ENCODE measurements at places on chromosomes 2 and 18.

DNA sequence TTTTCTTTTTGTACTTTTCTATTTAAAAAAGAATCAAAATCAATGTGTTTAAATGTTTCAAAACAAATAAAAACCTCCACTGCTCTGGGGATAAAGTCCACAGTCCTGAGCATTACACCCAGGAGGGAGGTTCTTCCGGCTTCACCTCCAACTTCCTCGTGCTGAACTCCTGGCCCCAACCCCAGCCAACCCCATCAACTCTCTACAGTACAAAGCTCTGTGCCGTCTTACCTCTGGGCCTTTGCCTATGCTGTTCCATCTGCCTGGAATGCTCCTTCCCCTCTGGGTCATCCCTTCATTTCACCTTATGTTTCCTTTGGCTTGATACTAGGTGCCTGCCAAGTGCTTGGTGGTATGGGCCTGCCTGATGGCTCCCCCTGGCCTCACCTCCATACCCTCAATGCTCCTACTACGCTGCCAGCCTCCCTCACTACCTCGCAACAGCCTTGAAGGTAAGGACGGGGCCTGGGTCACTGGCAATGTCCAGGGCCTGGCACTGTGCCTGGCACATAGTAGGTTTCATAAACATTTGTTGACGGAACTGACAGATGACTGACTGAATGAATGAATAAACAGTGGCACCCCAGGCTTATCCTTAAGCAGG is 28.8 kb downstream of the SDC1 start:
- no peak for DNase-seq

DNA sequence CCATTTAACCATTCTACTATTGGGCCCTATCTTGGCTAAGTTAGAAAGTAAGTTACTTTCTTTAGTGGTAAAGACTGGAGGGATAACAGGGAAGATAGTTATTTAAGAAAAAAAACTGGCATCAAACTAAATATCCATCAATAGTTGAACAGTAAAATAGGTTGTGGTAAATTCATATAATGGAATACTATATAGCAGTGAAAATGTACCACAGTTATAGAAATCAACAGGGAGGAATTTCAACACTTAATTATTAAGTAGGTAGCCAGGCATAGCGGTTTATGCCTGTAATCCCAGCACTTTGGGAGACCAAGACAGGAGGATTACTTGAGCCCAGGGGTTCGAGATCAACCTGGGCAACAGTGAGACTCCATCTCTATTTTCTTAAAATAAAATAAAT is 3.1 kb upstream of the SPAST start:
- DNase-seq, result no peak

- no peak for DNase-seq
Measured at GRCh38 chr2:208062113-208062512, 36.8 kb upstream of the PLEKHM3 start.

GRCh38 chr2:86201671-86202335 is 2.5 kb downstream of the MRPL35 start:
- no peak for DNase-seq

GRCh38 chr18:56987236-56987635 is 159.7 kb upstream of the BOD1L2 start:
- no peak for DNase-seq

Measured in stimulated activated CD8-positive, alpha-beta memory T cell treated with anti-CD3 and anti-CD28 coated beads, Interleukin-15, amount 100 ng/mL, for 24 hours (primary cell).